ENCODE measurements at places on chromosomes 12 and 14. TPM values are rescaled to one million over a fixed set of nuclear protein-coding genes. Genes with fewer than 3 reads are reported as not detected.

- DNase-seq, result no peak
These were observed 194.3 kb downstream of the DACT1 start for GRCh38 chr14:58832095-58832521.

GRCh38 chr14:100104006-100104352 is 38.8 kb downstream of the EVL start:
- DNase-seq, result no peak

DNA sequence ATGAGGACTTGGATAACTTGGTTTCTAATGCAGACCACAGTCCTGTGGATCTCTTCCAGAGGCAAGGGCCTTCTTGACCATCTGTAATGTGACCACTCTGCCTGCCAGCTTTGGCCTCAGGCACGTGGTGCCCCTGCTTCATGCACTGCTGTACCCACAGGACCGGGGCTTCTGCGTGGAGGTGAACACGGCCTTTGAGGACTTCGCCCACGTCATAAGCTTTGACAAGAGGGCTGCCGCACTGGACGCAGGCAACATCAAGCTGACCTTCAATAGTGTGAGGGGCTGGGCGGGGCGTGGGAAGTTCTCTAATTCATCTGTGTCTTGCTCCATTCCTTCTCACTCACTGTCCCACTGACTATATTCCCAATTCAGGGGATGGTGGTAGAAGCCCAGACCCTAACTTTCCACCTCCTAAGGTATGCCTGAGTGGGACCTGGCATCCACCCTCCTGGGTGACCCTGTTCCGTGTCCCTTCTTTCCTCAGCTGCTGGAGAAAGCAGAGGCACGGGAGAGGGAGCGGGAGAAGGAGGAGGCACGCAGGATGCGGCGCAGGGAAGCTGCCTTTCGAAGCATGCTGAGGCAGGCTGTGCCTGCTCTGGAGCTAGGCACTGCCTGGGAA is 18.5 kb downstream of the PRPF40B start:
- no peak for DNase-seq

DNA sequence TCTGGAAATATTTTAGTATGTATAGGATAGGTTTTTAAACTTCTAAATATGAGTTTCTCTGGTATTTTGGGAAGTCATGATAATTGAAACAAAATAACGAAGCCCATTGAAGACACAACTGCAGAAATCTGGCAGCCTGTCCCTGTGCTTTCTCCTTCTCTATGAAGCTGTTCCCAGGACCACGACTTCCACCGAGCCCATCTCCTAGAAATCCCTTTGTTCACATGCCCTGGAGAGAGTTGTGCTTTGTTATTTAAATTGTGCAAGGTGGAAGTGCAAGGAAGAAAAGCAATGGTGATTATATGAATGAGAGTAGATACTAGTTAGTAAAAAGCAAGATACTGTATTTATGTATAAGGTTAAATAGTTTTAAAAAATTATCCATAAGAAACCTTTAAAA is 32.2 kb downstream of the STK38L start:
- DNase-seq, result no peak

DNA sequence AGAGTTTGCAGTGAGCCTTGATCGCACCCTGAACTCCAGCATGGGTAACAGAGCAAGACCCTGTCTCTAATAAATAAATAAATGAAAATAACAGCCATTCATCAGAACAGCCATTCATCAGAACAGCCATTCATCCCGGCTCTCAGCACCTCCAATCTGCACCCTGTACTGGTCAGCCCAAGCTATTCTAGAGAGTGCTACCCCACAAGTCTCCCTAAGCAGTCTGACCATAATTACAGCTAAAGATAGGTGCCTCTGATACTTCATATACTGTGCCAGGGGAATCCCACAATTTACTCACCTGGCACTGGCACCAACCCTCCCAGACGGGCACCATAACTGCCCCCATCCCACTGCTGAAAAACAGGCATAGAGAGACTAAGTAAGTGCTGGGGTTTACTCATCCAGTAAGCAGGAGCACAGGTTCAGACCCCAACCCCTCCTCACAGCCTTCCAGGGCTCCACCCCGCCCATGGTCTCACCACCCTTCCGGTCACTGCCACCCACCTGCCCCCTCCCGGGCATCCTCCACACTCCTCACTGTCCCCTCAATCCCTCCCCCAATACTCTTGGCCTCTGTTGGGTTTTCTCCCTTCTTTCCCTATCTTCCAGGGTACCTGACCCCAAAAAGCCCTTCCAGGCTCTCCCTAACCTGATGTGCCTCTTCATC is 15.2 kb upstream of the EIF5 start:
- no peak for DNase-seq

The TMPRSS12 gene
- not detected for total RNA-seq

DNA sequence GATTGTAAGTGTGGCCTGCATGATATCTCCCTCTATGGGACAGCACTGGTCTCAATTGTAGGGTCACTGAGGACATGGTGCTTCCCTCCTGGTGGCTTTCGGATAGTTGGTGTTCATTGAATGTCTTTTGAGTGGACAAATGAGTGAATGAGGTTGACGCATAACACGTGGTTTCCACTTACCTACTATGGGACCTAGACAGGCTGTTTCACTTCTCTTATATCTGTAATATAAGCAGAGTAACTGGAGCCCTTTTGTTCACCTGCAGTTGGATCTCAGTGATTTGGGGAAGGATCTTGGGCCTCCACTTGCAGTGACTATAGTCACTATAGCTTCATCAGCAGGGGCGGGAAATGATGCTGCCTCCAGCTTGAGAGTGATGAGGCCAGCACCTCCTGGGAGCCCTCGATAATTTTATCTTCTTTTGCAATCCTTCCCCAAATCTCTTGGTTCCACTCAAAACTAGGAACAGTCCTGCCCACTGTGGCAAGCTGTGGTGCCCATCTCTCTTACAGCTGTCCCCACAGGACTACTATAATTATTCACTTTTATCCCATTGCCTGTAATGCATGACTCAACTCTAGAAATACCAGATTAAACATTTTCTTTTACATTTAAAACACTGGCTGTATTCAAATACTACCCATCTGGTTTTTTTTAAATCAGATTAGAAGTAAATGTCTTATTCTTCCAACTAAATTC is 242.9 kb downstream of the CHST11 start:
- DNase-seq, result no peak

DNA sequence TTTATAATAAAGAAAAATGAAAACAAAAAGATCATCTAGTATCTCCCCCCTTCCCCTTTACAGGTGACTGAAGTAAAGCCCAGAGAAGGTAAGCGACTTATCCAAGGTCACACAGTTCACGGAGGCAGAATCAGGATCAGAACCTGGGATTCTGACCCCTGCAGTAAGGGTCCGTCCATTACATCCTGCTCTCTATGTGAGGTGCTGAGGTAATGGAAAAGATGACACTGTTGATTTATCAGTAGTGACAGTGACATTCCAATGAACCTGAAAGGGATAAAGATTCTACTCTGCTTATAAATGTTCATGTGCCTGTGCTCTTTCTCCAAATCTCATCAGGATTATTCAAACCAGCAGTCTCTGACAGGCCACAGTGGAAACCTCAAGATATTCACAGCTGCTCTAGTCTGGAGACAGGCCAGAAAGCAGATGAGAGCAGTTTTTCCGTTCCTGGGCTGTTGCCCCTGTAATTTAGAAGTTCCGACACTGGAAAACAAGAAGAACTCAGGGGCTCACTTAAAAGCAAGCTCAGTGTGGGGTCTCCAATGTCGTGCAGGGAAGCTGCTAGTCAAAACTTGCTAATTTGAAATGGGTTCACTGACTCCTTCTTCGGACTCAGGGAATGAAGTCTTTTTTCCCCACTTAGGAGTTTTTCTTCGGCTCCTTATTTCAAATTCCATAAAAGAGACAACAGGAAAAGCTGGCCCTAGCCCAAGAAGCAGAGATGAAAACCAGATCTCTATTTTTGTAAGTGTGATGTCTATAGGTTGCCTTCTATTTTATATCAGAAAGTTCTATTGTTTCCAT is 131.8 kb upstream of the EEA1 start:
- peak; percentile 93 for DNase-seq

GRCh38 chr14:91303091-91303923 is 58.8 kb upstream of the GPR68 start:
- no peak for DNase-seq

- DNase-seq, result no peak
These were observed 5.1 kb downstream of the INF2 start for GRCh38 chr14:104694475-104694950.

DNA sequence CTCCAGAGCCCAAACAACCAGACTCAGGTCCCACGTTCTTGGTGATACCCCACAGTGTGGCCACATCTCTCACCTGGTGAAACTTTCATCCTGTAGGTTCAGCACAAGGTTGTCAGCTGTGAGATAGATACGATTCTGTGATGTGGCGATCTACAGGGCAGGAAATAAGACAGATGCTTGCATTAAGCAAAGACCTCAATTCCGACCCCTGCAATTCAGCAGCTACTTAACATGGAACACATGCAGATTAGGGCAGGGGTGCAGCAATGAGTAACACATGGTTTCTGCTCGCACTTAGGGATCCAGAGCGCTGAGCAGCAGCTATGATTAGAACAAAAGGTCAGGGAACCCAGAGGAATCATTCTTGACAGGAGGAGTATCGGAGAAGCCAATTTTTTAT is 4.1 kb downstream of the PHB2 start:
- DNase-seq, result no peak

DNA sequence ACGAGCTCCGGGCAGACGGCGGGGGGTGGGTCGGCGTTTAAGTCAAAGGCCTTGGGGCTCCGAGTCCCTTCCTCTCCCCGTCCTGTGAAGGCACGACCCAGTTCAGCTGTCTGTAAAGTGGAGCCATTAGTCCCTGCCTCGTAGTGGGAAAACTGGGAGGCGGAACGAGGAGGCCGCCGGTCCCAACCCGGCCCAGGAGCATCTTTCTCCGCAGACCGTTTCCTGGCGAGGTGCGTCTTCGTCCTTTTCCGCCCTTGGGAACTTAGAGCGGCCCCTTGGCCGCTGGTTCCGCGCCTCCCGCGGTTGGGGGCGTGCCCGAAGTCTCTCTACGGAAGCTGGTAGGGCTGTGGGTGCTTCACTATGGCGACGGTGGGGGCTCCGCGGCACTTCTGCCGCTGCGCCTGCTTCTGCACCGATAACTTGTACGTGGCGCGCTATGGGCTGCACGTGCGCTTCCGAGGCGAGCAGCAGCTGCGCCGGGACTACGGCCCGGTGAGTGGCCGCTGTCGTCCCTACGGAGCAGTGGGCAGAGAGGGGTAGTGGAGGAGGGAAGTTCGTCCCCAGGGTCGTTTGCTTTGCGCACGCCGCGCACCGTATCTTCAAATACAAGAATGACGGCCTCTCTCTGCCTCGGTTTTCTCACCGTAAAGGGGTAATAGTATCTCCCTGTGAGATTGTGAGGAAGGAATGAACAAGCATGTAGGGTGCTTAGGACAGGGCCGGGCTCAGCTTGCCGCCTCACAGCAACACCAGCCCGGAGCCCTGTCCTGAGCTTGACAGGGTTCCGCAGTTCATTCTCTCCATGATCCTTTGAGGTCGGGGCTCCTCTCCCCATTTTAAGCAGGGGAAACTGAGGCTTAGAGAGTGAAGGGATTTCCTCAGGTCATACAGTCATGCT is at the start of gene OGFOD2:
OGFOD2 (plus strand) TSS at position 353 of the 898 bp plus-strand sequence; CDS start at position 361, 8 bp downstream.
- peak; percentile 89 for DNase-seq

GRCh38 chr14:100538351-100539002 is 48.7 kb downstream of the BEGAIN start:
- no peak for DNase-seq

The DDIT3 gene
- total RNA-seq, result 38.4 TPM

DNA sequence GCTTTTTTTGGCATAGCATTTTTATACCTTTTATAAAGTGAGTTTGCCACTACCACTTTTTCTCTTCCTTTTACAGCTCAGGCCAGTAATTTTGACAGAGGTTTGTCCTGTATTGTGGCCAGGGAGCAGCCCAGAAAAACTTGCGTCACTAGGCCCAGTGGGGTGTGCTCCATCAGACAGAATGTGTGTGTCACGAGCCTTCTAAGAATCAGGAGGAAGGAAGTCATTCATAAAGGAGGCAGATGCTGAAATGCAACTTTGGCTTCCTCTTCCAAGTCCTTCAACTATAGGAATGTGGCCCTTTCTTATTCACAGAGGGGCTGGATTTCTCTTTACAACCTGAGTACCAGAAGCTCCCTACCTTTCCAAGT is 10.1 kb upstream of the RAB35 start:
- peak; percentile 37 for DNase-seq

- DNase-seq, result no peak
These were observed 53.8 kb upstream of the KCNJ8 start for GRCh38 chr12:21828136-21828775.

- no peak for DNase-seq
These were observed 42.3 kb upstream of the SLC24A4 start for GRCh38 chr14:92280554-92281262.

DNA sequence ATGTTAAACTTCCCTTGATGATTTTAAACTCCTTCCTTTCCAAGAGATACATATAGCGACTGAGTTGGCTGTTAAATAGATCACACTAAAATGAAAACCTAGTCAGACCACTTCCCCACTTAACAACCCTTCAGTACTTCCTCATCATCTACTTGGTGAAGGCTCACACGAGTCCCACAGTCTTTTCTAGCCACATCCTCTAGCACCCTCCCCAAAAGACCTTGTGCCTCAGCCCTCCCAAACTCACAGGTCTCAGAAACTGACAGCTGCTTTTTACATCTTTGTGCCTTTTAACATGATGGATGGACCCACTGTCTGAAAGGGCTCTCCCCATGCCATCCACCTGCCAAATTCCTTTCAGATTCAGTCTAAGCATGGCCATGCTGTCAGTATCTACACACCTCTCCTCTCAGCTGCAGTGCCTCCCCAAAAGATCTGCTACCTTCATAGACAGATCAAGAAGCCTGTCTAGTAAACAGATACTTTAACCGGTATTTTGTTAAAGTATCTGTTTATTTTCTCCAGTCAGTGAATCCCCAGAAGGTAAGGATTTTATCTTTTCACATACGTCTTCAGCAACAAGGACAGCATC is 65.1 kb upstream of the GPHB5 start:
- no peak for DNase-seq

The CD9 gene
- 297 TPM for total RNA-seq

- DNase-seq, result no peak
These were observed 134.3 kb upstream of the CNTN1 start for GRCh38 chr12:40557980-40558379.

The ARF3 gene
- 24.6 TPM for total RNA-seq

The RAD9B gene
- total RNA-seq, result 0.79 TPM

GRCh38 chr12:1605129-1606020 is 11.0 kb upstream of the FBXL14 start:
- peak; percentile 88 for DNase-seq

- no peak for DNase-seq
These were observed 28.8 kb downstream of the OAS2 start for GRCh38 chr12:113007166-113007565.
